Neuronal stem cell (in vitro differentiated cells): ENCODE measurements at places on chromosomes 13 and 19.

DNA sequence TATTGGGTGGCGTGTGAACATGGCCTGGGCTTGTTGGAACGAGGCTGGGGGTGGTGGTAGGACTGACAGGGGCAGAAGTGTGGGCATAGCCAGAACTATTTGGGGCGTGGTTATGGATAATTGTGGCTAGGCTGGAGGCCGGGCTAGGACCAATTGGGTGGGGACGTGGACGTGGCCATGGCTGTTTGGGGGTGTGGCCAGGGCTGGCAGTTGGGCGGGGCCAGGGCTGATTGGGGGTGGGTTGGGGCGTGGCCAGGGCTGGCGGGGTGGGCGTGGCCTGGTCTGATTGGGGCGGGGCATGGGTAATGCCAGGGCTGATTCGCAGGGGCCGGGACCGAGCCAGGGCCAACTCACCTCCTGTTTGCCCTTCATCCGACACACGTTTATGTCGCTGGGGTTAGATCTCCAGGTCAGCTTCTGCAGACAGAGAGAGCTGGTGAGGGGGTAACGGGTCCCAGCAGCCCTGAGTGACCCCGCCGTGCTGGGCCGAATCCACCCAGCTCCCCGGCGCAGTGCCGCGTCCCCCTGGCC, 2.8 kb downstream of the SEMA6B start:
- no peak for DNase-seq

DNA sequence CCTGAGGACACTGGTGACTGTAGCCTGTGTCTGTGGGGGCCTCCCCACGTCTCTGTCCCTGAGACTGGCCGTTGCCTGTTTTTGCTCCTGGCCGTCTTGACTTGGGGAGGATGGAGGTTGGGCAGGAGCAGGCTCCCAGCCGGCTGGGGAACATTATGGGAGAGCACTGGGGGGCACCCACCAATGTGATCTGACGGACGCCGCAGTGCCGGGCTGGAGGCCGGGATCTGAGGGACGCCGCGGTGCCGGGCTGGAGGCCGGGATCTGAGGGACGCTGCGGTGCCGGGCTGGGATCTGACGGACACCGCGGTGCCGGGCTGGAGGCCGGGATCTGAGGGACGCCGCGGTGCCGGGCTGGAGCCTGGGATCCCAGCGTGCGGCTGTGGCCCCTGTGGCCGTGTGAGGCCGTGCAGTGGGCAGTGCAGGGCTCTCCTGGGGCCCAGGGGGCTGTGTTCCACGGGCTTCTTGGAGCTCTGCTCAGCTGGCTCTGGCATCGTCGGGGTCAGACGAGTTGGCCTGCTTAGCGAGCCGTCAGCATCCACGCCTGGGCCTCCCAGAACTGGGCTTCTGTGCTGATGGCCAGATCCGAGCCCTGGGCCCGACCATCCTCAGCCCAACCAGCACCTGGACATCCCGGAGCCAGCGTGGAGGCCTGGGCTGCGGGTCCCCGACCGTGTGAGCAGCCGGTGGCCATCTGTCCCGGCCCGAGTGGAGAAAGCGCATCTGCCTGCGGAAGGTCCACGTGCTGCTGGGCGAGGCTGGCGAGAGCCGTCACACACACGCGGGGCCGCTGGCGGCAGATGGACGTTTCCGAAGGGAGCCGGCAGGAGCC, 45.8 kb downstream of the GAS6 start:
- no peak for DNase-seq

DNA sequence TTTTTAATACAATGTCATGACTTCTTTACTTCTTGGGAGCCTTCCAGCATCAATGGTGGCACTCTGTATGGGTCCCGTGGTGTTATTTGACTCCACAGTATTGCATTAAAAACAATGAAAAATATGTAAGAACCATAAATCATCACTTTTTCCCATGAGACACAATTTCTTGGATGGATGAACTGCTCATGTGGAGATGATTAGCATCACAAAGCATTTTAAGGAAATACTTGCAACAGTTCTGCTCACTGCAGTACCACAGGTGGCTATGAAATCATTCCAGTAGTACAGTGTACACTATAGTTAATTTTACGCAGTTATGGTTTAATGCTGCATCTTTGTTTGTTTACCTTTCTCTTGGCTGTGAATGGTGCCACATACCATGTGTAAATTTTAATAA, 37.2 kb upstream of the C1QTNF9B start:
- DNase-seq = no peak

GRCh38 chr13:102538938-102539337, 57.8 kb upstream of the TPP2 start:
- DNase-seq = no peak

DNA sequence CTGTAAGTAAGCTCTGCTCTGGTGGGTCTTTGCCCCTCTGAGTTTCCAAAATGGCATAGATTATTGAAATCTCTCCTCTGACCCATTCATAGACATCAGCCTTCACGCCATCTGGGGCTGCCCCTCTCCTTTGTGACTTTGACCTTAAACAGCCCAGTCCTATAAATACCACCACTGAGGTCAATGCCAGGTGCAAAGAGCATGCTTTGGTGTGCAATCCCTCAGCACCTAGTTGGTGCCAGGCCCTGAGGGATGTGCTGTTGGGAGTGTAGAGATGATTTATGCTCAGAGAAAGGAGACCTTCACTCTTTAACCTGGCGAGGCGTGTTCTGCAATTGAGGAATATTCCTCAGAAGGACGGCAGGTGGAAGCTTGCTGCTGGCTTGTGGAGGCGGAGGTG, 121.7 kb upstream of the TSHZ3 start:
- no peak for DNase-seq

- no peak for DNase-seq
These were observed 15.9 kb downstream of the EPN1 start for GRCh38 chr19:55690769-55691545.

DNA sequence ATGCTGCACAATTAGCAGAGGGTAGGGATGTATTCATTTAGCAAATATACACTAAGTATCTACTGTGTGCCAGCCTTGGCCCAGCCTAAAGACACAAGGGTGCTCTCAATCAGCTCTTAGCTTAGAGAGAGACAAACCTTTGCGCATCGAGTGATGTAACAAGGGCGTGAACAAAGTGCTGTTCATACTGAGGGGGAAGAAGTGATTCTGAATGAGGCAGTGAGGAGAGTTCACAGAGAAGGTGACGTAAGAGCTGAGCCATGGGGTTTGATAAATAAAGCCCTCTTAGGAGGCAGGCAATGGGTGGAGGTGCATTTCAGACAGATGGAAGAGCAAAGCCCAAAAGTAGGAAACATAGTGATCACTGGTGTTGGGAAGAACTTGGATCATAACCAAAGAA, 68.5 kb downstream of the FLT1 start:
- no peak for DNase-seq

- DNase-seq = no peak
These were observed 16.8 kb upstream of the SEMA6B start for GRCh38 chr19:4576016-4576933.

DNA sequence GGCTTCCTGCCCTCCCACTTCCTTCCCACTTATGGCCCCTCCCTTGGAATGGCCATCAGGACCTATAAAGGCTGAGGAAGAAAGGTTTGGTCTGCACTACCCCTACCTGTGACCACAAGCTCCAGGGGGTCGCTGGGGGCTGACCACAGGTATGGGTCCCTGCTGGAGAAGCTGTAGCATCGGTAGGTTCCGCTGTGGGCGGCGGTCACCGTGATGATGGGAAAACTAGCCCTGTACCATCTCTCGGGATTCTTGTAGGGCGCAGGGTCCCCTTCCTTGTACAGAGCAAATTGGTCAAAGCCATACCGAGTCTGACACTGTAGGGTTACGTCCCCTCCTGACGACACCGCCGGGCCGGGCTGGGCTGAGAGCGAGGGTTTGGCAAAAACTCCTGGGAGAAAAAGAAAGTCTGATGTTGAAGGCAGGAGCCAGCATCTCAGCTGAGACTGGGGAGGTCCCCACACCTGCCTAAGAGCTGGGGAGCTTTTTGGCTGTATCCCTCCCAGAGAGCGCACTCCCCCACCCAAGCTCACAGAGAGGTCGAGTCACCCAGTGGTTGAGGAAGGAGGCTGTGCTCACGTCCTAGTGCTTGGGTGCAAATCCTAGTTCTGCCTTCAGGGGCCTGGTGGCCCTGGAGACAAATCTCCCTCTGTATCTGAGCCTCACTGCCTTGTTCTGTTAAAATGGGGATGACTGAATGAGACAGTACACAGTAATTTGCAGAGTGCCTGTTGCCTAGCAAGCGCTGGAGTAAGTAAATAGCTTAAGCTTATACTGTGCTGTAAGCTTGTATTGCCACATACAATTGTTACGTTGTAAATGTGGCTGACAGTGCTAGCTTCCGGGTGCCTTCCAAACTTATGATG, 10.4 kb downstream of the GP6 start:
- no peak for DNase-seq

GRCh38 chr19:4676955-4677731, 7.0 kb upstream of the MYDGF start:
- no peak for DNase-seq

- no peak for DNase-seq
These were observed 1.7 kb upstream of the ZNF446 start for GRCh38 chr19:58474291-58474996.

DNA sequence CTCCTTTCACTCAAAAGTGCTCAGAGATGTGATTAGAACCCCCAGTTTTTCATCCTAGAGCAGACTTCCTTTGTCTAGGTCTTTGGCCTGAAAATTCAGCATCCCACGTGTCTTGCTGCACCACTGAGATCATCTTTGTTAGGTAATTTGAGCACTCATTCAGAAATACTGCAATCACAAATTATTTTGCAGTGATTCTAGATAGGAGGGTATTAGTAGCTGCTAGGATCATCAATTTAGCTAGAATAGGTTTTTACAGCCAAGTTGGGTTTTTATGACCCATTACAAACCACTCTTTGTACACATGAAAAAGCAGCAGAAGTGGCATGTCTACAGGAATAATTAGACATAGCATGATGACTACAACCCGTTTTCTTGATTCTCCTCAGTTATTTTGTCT, 219.6 kb downstream of the GPC6 start:
- DNase-seq = no peak

- no peak for DNase-seq
These were observed 23.5 kb upstream of the MYDGF start for GRCh38 chr19:4693471-4694121.

DNA sequence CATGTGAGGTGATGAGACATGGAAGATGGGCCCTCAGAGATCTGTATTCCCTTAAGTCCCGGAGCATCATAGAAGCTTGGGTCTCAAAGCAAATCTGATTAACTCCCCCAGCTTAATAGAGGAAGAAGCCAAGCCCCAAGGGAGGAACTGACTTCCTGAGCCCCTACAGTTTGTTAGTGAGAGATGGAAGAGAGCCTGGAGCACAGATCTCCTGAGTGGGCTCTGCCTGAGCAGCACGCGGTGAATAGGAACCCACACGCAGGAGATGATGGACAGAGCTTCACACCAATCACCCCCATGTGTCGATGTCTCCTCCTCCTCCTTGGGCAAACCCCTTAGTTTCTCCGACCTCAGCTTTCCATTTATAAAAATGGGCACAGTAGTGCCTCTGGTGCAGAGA, 50.1 kb upstream of the ATP12A start:
- DNase-seq = no peak

GRCh38 chr19:3367628-3368440, 1.5 kb downstream of the NFIC start:
- no peak for DNase-seq

- no peak for DNase-seq
These were observed 3.8 kb upstream of the RETN start for GRCh38 chr19:7665076-7665475.

DNA sequence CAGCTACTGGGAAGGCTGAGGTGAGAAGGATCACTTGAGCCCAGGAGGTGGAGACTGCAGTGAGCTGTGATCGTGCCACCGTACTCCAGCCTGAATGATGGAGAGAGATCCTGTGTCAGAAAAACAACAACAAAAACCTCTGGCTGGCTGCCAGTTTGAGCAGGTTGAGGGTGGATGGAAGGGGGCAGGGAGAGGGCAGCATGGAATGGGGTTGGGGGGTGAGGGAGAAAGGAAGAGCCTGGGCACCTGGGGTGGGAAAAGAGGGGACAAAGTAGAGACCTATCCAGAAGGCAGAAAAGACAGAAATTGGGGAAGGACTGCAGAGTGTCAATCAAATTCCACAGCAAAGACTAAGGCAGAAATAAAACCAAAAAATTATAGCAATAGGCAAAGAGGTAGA, 4.7 kb downstream of the SLC1A5 start:
- no peak for DNase-seq

- DNase-seq = no peak
These were observed 128.7 kb downstream of the UGGT2 start for GRCh38 chr13:95924389-95924994.

- no peak for DNase-seq
These were observed 86.2 kb upstream of the MBNL2 start for GRCh38 chr13:97135883-97136282.

DNA sequence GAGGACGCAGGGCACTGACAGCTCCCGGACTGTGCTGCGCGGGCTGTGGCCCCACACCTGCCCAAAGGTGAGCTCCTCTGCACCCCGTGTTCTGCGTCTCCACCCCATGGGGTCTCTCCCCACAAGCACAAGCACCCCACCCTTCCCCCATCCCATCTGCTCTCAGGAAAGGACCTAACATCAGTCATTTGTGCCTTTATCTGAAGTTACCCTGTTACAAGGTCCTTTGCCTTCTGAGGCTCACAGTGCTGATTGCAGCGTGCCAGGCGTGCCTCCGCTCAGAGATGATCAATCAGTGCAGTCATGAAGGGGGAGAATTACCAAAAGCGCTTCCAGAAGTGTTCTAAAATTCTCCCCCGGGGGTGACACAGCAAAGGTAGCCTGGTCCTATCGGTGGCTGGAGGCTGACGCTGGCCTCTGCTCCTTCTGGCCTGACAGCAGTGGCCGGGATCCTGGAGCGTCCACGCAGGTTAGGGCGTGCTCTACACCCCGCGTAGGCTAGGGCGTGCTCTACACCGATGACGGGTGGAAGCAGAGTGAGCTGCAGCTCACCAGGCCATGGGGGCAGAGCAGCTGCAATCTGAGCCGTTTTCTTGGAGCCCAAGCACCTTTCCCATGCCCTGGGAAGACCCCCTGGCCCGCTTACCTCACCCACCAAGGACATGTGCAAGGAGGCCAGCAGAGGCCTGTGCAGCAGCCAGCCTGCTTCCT, 84.7 kb upstream of the TM9SF2 start:
- no peak for DNase-seq

DNA sequence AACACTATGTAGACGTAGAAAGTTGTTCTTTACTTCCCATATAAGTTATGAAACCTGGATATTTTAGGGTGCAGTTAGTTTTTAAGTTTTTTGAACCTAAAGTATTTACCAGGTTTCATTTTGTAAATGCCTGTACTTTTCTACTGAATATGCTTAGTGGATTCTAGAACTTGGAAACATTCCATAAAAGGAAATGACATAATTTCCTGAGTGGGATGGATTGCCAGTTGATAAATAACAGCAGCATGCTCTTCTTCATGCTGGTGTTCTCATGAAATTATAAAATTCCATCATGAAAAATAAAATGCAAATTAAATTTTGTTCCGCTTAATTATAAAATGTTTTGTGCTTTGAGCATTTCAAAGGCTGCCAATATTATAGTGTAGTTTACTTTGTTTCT, 362.2 kb upstream of the PCDH20 start:
- DNase-seq = no peak

DNA sequence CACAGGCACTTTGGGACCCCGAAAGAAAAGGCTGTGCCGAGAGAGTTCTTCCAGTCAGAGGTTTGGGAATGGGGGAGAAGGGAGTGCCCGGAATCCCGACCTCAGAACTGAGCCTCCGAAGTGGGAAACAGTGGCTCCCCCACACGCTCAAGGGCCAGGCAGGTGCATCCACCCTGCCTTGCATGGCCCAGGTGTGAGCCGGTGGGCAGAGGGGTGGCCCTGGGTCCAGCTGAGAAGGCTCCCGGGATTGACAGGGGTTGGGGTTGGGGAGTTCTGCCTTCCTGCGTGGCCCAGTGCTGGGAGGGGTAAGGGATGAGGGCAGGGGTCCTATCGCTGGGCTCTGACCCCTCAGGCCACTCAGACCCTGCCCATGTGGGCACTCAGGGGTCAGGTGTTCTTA, 163.5 kb upstream of the TUBA3C start:
- DNase-seq = no peak
